ENCODE measurements at places on chromosomes 4 and X. TPM values are rescaled to one million over a fixed set of nuclear protein-coding genes. Genes with fewer than 3 reads are reported as not detected.

The EGFL6 gene
- total RNA-seq = not detected

The FRG1 gene
- 44.4 TPM for total RNA-seq

The L1CAM gene
- 127 TPM for total RNA-seq

The CT45A5 gene
- total RNA-seq = not detected

Measured in melanocyte of skin (primary cell).